ENCODE measurements at places on chromosomes 3 and 15. TPM values are rescaled to one million over a fixed set of nuclear protein-coding genes. Genes with fewer than 3 reads are reported as not detected.

- no peak for DNase-seq
Observed at GRCh38 chr3:22977650-22978289, 225.4 kb upstream of the UBE2E2 start.

DNA sequence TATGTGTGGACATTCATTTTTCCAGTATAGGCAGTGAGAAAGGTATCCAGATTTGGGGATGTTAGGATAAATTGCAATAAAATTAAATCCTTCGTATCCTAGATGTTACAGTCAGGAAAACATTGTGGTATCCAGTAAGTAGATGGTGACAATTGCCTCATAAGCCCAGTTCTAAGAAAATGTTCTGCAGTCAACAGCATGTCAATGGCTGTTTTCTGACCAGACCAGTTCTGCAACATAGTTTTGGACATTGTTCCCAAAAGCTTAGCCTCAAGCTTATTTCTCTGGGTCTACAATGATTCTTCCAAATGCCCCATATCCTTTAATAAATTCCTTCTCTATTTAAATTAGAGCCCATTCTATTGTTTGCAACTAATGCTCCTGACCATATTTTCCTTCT is 480.7 kb downstream of the FHIT start:
- no peak for DNase-seq

- no peak for DNase-seq
Observed at GRCh38 chr3:150544041-150544440, 2.3 kb downstream of the SERP1 start.

DNA sequence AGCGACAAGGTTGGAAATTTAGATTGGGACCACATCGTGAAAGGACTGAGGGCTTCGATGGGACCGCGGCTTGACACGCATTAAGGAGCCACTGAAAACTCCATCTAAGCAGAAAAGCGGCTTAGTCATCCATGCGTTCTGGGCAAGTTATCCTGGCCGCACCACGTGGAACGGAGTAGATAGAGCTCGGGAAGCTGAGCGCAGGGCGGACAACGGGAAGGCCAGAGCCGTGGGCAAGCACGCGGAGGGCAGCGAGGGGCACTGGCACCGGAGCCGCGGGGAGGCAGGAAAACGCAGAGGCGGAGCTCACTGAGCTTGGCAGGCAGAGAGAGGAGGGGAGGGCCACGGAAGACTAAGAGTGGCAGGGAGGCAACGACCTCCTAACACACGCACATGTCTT is 61.3 kb upstream of the VGLL4 start:
- DNase-seq, result no peak

GRCh38 chr3:170368921-170369320 is 11.4 kb downstream of the SKIL start:
- no peak for DNase-seq

SLC12A1 gene
- not detected for polyA plus RNA-seq

Data from psoas muscle (tissue), 8 donors.